ENCODE measurements at places on chromosomes 4 and X.

- DNase-seq: no peak
Observed at GRCh38 chrX:28133763-28134162, 152.5 kb upstream of the DCAF8L1 start.

DNA sequence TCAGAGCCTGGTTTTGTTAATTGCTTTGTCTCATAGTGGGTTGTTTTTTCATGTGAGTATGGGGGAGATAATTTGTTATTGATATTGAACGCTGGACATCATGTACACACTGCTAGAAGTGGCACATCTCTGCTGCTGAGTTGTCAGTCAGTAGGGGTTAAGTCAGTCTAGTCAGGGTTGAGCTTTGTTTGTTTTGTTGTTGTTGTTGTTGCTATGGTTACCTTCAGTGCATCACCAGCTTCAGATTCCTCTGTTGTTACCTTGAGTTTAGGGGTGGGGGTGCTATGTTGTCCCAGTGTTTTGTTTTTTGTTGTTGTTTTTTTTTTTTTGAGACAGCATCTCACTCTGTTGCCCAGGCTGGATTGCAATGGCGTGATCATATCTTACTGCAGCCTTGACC lies 9.9 kb downstream of the YIPF6 start:
- DNase-seq: no peak

DNA sequence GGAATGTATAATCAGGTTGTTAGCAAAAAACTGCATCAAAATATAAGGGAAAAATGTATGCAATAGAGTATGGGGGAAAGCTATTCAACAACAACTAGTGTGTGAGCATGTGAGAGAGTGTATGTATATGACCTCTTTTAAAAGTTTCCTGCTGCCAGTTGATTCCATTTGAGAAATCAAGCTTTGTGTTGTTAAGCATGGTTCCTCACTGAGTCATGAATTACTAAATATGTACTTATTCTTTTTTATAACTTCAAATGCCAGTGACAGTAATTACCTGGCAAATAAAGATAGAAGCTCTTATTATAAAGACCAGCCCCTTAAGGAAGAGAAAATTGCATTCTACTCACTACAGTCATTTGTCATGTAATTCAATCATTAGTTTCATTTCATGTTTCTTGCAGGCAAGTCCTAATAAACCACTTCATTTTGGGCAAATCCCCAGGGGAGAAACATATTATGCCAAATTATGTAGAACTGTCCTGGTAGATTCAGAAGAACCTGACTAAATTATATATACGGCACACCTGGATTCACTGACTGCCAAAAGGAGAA lies 19.2 kb downstream of the RASGEF1B start:
- DNase-seq: no peak

- no peak for DNase-seq
Observed at GRCh38 chr4:8093587-8094274, 64.9 kb downstream of the ABLIM2 start.

DNA sequence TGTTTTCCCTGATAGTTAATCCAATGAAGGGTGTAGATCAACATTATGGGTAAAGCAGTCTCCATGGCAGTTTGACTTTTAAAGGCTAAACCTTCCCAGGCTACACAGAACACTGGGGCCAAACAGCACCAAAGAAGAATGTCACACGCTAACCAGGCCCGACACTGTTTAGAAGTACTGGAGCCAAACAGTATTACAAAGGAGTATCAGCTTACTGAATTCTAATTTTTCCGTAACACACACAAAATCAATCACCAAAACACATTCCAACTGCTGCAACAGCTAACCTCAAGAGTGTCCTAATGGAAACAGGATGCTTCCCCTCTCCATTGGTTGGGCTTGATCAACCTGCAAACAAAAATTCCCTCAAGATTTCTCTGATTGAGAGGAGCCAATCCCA lies 783.5 kb downstream of the PCDH18 start:
- no peak for DNase-seq

DNA sequence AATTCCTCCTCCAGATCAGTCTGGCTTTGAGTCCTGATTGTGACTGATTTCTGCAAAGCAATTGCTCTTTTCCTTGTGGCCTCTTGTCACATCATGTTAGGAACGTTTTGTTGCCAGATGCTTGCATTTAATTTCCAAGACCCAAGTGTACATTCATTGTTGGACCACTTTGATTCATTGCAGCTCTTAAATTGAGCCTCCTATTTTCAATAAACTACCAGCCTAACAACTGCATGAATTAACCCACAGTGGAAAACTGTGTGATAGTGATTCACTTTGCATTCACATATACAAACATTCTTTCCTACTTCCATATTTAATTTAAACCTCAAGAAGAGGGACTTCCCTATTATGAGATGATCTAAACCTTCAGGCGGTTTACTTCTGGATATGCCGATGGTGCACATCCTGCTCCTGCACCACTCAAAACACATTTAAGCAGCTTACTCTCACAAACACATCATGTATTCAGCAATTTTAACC lies 118.4 kb downstream of the AFF1 start:
- no peak for DNase-seq

DNA sequence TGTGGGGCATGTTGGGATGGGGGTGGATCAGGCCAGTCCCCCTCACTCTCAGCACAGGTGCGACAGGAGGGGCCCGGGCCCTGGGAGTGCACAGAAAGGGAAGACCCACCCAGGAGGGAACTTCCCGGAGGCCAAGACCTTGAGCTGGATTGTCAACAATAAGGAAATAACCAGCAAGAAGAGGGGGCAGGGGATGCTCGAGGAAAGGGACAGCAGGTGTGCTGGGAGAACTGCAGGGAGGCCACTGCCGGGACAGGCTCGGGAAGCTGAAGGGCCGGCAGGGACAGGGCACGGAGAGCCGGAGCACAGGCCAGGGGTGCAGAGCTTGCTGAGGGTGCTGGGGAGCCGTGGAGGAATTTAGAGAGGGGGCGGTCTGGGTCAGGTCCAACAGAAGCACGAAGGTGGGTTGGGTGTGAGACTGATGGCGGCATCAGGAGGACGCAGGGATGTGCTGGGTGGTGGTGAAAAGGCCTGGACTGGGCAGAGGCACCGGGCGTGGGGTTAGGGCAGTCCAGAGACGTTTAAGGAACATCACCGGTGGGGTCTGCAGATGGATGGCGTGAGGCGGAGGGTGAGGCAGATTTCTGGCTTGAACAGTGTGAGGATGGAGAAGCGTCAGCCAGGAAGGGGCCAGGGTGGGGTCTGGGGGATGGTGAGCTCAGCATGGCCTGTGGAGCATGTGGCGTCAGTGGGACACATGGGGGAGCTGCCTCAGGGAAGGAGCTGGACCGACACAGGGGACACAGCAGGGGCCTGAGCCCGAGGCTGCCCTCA lies 54.8 kb downstream of the ADRA2C start:
- no peak for DNase-seq

DNA sequence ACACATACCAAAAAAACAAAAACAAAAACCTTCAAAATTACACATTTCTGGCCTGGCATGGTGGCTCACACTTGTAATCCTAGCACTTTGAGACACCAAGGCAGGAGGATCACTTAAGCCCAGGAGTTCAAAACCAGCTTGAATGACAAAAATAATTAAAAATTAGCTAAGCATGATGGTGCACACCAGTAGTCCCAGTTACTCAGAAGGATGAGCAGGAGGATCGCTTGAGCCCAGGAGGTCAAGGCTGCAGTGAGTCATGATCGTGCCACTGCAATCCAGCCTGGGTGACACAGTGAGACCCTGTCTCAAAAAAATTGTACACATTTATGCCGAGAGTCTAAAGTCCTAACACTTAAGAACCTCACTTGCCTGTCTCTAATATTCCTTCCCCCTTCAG lies 18.3 kb downstream of the SLC39A8 start:
- DNase-seq: no peak

GRCh38 chrX:50613846-50614245 lies 143.2 kb upstream of the DGKK start:
- DNase-seq: no peak

- DNase-seq: no peak
Observed at GRCh38 chr4:155943605-155944291, 9.9 kb downstream of the CTSO start.

- DNase-seq: peak; percentile 93
Observed at GRCh38 chrX:153687121-153688039, at the start of gene SLC6A8. SLC6A8 (plus strand) TSS chrX:153687926; CDS start chrX:153688575, 649 bp downstream.

DNA sequence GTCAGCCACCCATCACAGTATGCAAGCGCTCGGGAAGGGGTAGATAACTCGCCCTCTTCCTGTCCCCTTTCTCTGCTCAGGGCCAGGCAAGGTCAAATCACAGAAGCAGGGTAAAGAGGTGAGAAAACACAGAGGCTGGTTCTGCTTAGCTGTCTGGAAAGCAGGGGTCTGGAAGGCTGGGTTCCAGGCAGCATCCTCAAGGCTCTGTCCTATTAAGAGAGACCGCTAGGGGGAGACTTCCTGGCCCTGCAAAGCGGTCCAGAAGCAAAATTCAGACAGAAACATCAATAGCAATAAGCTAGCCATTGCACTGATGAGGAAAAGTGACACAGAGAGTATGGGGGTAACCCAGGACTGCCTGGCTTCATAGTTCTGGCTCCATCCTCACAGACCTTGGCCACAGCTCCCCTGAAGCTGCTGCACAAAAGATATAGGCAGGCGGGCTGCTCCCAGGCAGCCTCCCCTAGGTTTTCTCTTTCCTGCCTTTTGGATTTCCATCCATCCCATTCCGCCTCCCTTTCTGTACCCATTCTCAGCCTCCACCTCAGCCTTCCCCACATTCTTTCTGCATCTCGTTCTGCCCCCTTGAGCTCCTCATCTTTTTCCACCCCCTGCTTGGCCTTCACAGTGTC lies 308.5 kb downstream of the EVC2 start:
- peak; percentile 14 for DNase-seq

DNA sequence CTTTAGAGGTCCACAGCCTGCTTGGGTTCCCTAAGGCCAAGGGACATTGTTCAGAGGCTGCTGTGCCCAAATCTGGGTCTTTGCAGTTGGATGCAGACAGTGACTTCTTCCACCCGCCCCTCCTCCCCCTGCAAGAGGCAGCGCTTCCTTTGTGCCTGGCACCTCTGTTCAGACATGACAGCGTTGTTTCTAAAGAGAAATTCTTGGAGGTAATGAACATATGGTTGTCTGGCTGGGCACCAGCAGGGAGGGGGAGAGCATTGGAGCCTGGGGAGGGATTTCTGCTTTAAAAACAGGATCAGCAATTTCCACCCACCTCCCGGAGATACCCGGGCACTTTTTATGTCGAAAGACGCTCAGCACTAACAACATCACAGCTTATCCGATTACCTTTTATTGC lies 51.5 kb downstream of the PSAPL1 start:
- DNase-seq: no peak

GRCh38 chr4:126124818-126125217 lies 810.1 kb downstream of the FAT4 start:
- DNase-seq: no peak

- DNase-seq: no peak
Observed at GRCh38 chrX:110448459-110448858, 89.8 kb downstream of the RTL9 start.

DNA sequence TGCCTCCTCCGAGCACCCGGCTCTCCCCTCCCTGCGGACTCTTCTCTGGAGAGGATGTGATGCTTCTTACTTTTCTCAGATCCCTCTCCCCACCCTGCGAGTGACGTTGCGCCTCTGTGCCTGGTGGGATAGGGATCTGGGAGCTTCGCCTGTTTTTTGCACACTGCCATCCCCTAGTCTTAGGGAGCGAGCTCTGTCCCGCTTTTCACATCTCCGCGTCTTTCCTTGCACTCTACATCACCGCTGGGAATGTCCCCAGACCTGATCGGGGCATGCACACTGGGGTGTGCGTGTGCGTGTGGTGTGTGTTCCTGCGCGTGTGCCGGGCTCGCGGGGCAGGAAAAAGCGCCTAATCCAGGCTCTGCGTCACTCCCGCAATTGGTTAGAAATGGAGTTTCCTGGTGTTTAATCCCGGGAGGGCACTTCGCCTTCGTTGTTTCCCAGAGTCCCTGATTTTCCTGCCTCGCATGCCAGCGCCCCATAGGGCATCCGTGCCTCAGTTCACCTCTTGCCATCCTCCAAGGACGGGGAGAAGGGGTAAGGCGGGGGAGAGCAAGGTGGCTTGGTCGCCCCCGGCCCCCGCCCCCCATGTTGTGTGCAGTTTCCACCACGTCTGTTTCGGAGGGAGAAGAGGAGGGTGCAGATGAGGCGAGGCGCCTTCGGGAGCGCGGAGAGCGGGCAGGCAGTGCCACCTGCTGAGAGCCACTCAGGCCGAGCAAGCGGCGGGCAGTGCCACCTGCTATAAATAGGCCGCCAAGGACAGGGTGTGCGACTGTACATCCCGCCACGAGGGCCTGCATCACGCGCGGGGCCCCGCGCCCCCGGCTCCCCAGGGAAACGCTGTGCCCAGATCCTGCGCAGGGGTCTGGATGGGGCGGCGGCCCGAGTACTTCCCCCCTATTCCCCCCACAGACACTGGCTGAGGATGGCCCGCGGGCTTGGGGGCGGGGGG lies 759 bp upstream of the TBC1D1 start:
- DNase-seq: no peak

- no peak for DNase-seq
Observed at GRCh38 chr4:97305351-97305750, 837.9 kb downstream of the STPG2 start.

- DNase-seq: no peak
Observed at GRCh38 chrX:103797691-103798090, 21.1 kb downstream of the PLP1 start.

DNA sequence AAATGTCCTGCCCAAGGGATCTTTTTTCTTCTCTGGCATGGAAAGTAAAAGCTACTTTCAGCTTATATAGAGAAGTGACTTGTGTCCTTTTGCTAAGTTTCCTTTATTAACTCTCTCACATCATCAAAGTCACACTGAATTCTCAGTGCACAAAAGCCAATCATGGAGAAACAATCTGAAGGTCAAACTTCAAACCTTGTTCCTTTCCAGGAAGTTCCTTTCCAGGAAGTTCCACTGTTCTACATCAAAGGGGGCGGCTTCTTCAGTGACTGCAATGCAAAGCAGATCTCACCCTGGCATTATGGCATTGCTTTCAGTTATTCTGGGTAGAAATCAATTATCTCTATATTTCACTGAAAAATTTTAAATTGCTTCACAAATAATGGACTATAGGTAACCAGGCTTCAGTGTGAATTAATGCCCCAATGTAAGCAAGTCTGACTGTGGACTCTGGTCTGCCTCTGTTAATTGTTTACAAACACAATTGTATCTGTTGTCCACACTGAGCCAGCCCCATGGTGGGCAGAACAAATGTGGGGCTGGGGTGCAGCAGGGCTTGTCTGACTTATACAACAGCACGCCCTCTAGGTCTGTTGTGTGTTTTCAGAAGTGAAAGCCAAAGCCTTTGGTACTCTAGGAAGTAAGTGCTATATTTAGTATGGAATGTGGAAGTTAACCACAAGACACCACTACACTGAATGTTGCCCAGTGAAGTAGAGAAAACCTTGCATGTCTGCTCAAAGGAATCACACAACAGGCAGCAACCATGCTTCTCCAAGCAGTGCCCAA lies 98.8 kb downstream of the CDS1 start:
- no peak for DNase-seq

DNA sequence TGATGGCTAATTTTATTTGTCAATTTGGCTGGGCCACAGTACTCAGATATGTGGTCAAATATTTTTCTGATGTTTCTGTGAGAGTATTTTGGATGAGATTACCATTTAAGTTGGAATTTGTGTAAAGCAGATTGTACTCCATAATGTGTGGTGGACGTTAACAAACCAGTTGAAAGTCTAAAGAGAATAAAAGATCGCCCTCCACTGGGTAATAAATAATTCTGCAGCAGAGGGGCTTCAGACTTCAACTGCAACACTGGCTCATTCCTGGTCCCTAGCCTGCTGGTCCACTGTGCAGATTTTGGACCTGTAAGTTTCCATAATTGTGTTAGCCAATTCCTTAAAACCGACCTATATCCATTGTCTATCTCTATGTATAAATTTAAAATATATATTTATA lies 540.3 kb downstream of the PCDH18 start:
- DNase-seq: no peak
